ENCODE measurements at places on chromosomes 5 and 9.

GRCh38 chr5:55973296-55973695 is 21.5 kb downstream of the IL6ST start:
- no peak for DNase-seq

- no peak for DNase-seq
Observed at GRCh38 chr5:1809416-1810035, 8.3 kb downstream of the NDUFS6 start.

- DNase-seq: no peak
Observed at GRCh38 chr9:26951794-26952193, 4.4 kb upstream of the IFT74 start.

DNA sequence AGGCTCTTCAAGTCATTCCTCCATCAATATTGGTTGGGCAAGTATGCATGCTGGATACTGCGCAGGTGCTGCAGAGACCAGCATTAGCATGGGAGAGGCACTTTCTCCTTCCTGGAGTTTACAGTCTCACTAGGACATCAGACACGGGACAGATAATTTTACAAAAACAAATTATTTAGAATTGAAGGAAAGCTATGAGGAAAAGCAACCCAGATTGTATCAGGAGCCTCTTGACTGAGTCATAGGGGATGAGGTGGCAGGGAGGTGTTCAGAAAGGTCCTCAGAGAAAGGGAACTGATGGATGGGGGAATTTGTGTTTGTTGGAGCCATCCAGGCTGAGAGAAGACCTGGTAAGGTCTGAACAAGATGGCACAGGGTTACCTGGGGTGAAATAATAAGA is 24.5 kb upstream of the RAB14 start:
- DNase-seq: no peak

DNA sequence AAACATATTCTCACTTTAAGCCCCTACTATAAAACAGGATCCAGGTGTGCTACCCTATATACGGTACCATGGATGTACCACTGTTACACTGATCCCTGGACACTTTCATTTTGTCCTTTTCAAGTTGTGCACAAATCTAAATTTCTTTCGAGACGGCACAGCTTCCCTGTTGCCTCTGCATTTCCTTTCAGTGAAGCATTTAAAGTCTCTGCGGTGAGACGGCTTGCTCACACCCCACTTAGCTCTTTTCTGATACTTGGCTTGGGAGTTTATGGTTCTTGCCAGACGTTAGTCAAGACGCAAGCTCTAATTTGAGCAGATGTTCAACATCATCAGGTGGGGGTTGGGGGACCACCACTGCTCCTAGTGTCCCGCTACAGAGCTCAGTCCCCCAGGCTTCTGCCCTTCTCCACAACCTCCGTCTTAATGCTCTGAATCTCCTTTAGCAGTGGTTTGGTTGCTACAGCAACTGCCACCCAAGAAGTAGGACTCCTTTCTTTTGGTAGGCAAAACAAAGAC is 15.8 kb downstream of the F2RL2 start:
- no peak for DNase-seq

DNA sequence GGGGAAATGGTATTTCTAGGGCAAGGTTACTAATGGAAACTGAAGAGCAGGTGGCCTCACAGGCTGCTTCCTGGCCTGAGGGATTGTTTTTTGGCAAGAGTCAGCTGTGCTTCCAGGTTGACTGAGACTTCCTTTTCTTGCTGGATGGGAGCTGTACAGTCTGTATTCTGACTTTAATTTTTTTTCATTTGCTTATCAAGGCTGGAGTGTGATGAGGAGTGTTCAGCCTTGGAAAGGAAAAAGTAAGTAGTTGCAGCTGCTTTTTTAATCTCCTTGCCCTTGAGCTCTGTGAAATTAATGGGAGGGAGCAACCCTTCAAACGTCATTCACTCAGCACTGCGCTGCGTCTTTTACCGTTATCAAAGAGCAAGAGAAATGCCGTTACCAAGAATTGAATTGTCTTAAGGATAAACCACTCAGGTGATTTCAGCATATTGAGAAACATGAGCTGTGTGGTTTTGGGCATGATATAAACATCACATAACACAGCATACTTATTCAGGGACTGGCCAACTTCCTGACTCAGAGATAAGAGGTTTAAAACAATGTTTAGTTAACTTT is 47.6 kb downstream of the AQP7 start:
- DNase-seq: no peak

- no peak for DNase-seq
Observed at GRCh38 chr5:139389701-139390638, at the start of gene MZB1. Gene MZB1, minus strand, starts transcription at chr5:139389913. Its CDS starts 57 bp downstream, at chr5:139389856.

- no peak for DNase-seq
Observed at GRCh38 chr5:176660530-176660859, 13.2 kb downstream of the TSPAN17 start.

DNA sequence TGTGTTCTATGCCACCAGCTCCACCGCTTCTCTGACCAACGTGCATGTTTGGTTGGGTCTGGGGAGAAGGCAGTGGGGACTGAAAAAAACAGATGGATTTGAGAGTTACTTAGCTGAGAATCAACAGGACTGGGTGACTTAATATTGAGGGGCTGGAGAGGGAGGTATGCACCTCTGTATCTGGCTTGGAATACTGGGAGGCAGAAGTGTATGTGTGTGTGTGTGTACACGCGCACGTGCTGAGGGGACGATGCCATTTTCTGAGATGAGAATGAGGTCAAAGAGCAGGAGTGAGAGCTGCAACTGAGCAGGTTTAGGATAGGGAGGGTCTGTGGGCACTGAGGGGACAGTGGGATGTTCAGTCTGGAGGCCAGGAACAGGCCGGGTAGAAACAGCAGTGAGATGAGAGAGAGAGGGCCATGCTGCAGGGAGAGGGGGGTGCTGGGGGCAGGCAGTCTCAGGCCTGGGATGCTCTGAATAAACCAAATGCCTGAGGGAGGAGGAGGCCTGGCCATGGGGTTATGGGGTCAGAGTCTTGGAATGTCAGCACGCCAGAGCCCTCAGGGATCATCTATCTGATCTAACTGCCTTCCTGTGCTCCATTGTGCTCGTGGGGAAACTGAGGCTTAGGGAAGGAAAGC is 14.0 kb downstream of the PDGFRB start:
- DNase-seq: no peak

GRCh38 chr5:143635146-143635752 is 176.7 kb upstream of the HMHB1 start:
- DNase-seq: no peak

DNA sequence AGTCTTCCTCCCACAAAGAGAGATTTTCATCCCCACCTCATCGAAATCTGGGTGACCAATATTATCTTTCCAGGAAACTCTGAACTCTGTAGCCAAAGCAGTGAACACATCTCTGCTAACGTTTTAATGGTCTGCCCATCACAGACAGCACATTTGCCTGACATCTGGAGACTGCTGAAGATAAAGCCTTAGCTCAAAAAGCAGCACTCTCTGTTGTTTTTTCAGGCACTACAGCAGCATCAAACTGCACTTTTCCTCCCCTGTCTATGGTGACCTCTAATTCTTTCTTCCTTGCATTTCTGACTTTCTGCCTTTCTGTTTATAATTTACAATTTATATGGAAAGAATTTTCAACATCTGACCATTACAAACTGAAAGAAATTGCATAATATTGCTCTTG is 66.8 kb downstream of the RAB3C start:
- DNase-seq: no peak

GRCh38 chr5:308672-309271 is 12.7 kb upstream of the AHRR start:
- no peak for DNase-seq

DNA sequence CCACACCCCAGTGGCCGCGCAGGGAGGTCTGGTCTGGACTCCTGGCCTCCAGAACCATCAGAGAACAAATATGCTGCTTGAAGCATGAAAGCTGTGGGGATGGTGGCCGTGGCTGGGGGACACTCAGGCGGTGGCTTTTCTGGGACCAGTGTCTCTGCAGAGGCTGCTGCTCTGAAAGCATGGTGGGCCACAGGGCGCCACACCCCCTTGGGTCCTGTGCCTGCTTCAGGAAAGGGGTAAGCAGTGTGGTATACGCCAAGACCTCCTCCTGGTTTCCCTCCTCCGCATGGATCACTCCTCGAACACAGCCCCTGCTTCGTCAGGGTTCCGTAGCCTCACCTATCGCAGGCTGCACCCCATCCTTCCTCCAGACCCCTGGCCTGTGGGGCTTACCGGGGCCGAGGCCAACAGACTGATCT is 19.7 kb upstream of the TERT start:
- no peak for DNase-seq

GRCh38 chr5:54754420-54754819 is 231.0 kb downstream of the ESM1 start:
- no peak for DNase-seq

DNA sequence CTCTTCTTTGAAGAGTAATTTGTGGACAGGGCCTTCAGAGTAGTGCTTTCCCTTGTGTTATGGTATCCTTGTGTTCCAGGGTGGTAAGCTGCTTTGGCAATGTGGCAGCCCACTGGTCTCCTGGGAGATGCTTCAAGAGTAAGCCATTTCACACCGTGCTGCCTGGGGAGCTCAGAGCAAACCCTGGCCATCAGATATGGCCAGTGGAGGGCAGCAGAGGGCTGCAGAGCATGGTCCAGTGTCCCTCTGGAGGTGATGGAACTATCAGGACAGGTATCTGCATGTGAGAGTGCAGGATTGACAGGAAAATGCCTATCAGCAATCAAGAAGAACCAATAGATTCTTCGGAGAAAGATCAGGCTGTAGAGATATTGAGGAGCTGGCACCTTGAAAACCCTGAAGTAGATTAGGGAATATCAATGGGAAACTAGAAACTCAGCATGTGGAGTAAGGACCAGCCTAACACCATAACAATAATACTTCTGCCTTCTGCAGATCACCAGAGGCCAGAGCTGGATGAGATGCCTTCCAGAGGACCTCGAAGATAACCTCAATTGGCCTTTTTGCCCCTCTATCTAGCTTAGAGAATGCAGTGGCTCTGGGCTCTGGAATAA is 90.8 kb downstream of the PLPPR1 start:
- peak; percentile 28 for DNase-seq

DNA sequence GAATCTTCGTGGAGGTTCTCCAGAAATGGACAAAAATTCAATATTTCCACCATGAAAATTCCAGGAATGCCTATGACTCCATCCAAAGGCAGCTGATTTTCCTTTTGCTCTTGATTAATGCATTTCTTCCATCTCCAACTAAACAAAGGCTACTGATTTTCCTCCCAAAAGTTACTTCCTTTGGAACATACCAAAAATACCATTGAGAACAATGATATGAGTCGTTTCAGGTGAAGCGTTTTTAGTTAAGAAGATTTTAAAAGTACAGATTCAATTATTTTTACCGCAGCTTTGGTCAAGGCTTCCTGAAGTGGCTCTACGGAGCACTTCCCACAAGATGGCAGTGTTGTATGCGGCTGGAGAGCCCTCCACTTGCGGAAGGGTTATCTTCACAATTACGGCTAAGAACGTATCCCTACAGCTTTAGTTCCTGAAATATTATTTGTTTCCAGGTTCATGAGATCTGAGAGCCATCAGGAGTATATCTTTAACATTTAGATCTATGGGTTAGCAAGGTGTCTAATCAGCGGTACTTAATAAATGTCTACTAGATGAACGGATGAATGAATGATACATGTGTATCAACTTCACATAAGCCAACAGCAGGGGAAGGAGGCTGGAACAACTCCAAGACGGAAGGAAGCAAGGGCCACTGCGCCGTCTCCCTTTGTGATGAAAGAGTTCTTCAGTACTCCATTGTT is 35.9 kb upstream of the ARSB start:
- peak; percentile 58 for DNase-seq

GRCh38 chr9:117744856-117745389 is 40.7 kb downstream of the TLR4 start:
- no peak for DNase-seq

- no peak for DNase-seq
Observed at GRCh38 chr5:80919678-80920196, 40.4 kb upstream of the RASGRF2 start.

GRCh38 chr5:71922584-71923106 is 184.6 kb upstream of the MAP1B start:
- DNase-seq: peak; percentile 85

- no peak for DNase-seq
Observed at GRCh38 chr9:35116539-35116897, 856 bp upstream of the ATOSB start.

- no peak for DNase-seq
Observed at GRCh38 chr5:63805151-63805550, 157.1 kb downstream of the HTR1A start.

DNA sequence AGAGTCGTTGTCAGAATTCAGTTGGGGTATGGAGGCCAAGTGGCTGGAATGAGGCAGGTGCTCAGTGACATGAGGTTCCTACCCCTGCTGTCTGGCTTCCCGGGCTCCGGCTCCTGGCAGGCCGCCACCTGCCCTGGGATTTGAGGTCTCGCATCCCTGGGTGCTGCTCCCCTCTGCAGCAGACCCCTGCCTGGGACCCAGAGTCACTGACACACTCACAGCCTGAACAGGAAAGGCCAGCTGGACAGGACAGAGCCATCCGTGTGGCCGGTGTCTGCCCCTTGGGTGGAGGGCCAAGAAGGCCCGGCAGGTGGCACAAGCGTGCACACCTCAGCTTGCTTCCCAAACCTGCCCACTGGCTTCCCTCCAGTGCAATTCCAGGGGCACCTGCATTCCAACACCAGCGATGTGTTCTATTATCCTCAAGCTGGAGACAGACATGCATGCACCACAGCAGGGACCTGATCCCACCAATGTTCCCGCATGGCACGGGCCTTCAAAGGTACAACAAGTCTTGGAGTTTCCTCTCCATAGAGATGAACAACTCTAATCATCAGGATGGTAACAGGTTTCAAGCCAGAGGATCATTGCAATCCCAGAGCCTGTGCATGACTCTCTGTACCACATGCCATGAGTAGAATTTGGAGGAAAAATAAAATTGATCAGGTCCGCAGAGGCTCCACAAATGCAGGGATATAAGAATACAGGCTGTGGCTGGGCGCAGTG is 45.6 kb upstream of the RNF130 start:
- DNase-seq: no peak

DNA sequence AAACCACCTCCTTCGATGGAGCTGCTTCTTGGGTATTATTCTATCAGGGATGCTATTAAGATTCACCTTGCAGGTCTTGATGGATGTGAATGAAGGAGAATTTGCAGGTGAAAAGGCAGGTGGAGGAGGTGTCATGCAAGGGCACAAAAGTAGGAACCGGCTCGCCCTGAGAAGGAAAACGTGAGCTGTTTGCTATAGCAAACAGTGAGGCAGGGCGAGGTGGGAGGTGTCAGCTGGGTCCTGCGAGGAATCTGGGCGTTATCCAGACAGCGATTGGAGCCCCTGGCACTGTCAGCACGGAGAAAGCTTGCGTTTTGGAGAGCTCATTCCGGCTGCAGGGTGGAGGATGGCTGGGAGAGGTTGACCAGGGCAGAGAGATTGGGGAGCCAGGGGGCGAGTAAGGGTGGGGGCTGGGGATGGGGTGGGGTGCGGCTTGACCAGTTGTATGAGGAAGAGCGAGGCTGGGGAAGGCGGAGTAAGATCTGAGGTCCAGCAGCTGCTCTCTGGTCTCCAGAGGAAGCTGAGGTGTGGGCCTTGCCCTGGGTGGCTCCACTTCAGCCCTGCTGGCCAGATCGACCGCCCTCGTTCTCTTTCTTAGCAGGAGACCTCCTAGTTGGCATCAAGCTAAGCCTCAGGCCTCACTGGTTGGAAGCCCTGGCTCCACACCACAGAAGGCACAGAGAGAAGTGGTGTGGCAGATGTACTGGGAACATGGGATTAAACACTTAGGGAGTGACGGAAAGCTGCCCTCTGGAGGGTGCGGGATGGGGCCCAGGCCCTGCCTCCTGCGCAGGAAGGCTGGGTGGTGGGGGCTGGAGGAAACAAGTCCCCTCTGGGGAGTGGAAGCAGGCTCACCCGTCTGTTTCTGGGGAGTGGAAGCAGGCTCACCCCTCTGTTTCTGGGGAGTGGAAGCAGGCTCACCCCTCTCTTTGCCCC is 54.7 kb upstream of the NEURL1B start:
- no peak for DNase-seq

- DNase-seq: no peak
Observed at GRCh38 chr9:107933097-107933496, 443.5 kb upstream of the KLF4 start.

All from HCT116 (cell line).